ENCODE measurements at places on chromosomes 11 and 22. TPM values are rescaled to one million over a fixed set of nuclear protein-coding genes. Genes with fewer than 3 reads are reported as not detected.

MTFP1 gene
- polyA plus RNA-seq, result 6.3 TPM

PUS3 gene
- polyA plus RNA-seq, result 11.2 TPM

MRGPRE gene
- polyA plus RNA-seq, result 1.3 TPM

FANCF gene
- polyA plus RNA-seq, result 13.4 TPM

MEI1 gene
- 3.6 TPM for polyA plus RNA-seq

SLC22A8 gene
- polyA plus RNA-seq, result 44.7 TPM

ESAM gene
- polyA plus RNA-seq, result 38.2 TPM

DCHS1 gene
- polyA plus RNA-seq, result 42.8 TPM

GPHA2 gene
- 1.9 TPM for polyA plus RNA-seq

GAL3ST3 gene
- 18.5 TPM for polyA plus RNA-seq

CABP2 gene
- polyA plus RNA-seq, result not detected

GVQW3 gene
- polyA plus RNA-seq, result 11.9 TPM

F2 gene
- polyA plus RNA-seq, result 0.29 TPM

OR52N4 gene
- polyA plus RNA-seq, result not detected

TMEM132A gene
- polyA plus RNA-seq, result 222 TPM

CCDC89 gene
- 1.4 TPM for polyA plus RNA-seq

CASP5 gene
- polyA plus RNA-seq, result not detected

MMP10 gene
- not detected for polyA plus RNA-seq
